ENCODE measurements at places on chromosomes 5 and 9. TPM values are rescaled to one million over a fixed set of nuclear protein-coding genes. Genes with fewer than 3 reads are reported as not detected.

DNA sequence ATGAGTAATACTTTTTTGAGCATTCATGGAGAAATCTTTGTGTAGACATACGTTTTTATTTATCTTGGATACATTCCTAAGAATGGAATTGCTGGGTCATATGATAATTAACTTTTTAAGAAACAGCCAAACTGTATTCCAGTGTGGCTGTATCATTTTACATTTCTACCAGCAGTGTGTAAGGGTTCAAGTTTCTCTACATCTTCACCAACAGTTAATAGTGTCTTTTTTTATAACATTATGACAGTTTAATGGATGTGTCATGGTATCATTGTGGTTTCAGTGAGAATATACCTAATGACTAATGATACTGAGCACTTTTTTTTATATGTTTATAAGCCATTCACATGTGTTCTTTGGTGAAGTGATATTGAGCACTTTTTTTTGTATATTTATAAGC lies 52.4 kb downstream of the NIPBL start:
- no peak overlapping the region for H3K4me3 ChIP-seq
- no peak for DNase-seq

DNA sequence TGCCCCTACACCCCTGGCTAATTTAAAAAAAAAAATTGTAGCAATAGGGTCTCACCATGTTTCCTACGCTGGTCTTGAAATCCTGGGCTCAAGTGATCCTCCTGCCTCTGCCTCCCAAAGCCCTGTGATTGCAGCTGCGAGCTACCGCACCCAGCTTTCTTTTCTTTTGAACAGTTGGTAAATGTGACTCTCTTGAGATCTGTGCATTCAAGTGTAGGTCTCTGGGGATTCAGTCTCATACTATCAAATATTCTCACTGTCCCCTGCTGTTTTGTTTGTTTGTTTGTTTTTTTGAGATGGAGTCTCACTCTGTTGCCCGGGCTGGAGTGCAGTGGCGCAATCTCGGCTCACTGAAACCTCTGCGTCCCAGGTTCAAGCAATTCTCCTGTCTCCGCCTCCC lies 42.3 kb upstream of the CXXC5 start:
- H3K27me3 ChIP-seq, result no peaks in the 10 kb centered on the region
- no peak overlapping the region for H3K27ac ChIP-seq
- no peak for DNase-seq
- H3K4me1 ChIP-seq, result no peaks in the 10 kb centered on the region

DNA sequence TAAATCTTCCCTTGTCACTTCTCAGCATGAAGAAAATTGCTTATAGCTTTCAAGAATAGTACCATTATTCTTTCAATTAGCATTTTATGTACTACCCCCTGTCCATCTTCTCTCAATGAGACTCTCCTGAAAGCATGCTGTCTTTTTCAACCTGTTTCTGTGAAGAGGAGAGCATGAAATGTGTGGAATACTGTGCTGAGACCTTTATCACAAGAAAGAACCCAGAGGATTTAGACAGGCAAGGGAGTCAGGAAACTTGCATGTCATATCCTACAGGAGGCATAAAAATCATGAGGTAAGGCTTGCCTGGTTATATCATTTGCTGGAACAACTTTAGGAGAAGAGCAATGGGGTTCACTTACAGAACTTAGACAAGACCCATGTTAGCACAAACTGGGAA lies 56.7 kb upstream of the LPAR1 start:
- H3K27ac ChIP-seq, result no peak overlapping the region
- no peak for DNase-seq
- no peak overlapping the region for H3K4me3 ChIP-seq
- no peaks in the 10 kb centered on the region for H3K36me3 ChIP-seq

DNA sequence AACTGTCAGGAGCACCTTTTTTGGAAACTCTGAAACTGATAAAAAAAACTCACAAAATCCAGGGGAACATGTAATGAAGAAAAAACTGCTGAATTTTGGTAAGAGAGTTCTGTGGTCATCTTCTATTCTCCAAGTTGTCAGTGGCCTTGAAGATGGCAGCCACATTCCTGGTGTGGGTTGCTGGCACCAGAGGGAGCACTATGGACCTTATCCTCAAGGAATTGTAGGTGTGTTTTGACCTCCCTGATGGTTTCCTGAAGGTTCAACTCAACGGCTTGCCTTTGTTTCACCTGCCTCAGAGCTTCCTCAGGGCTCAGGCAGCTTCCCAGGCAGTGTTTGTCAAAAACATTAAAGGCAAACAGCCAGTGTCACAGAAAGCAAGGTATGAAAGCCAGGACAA lies 2.2 kb upstream of the SLC38A9 start:
- H3K4me3 ChIP-seq, result no peak overlapping the region
- no peak for DNase-seq
- no peaks in the 10 kb centered on the region for H3K36me3 ChIP-seq

DNA sequence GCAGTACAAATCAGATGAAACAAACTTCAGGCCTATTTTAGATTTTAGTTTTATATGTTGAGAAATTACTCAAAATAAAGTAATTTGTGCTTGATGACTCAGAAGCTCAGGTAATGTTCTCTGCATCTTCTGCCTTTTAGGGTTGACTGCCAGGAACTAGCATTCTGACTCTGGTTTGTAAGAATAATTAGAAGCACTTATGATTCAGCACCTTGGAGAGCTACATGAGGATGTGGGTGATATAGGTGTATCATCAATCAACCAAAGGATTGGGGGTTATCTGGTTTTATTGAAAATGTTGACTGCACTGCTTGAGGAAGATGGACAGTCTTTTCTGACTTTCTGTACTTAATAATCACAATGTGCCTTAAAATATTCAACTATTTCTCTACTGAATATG lies 118.7 kb upstream of the SGCD start:
- no peaks in the 10 kb centered on the region for H3K36me3 ChIP-seq
- no peaks in the 10 kb centered on the region for H3K27me3 ChIP-seq
- no peak for DNase-seq
- H3K4me3 ChIP-seq, result no peak overlapping the region

DNA sequence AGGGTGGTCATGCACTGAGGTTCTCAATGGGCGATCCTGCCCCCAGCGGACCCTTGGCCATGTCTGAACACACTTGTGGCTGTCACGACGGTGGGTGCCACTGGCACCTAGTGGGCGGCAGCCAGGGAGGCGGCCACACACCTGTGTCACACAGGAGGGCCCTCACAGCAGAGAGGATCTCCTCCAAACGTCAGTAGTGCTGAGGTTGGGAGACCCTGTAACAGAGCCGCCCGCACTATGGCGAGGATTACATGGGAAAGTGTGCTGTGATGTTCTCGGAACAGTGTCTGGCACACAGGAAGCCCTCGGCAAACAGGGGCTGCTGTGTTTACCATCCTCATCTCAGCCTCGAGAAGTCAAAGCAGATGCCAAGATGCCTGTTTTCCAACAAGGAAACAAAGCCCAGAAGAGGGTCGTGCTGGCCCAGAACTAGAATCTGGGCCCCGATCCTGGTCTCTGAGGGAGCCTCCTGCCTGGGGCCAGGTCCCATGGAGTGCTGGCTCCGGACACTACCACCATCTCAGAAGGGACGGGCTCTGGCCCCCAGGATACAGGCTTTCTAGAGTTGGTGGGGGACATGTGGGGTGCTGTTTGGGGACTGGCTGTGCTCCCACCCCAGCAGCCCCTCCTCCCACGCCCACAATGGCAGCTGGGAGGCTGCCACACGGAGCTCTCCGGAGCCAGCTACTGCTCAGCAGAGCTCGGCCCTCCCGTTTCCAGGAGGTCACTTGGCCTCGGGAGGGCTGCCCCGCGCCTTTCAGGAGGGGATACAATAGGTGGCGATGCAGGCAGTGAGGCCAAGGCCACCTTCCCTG lies 48.2 kb downstream of the DBH start:
- H3K36me3 ChIP-seq, result no peaks in the 10 kb centered on the region
- H3K4me1 ChIP-seq, result no peaks in the 10 kb centered on the region
- peak; percentile 48 for DNase-seq

DNA sequence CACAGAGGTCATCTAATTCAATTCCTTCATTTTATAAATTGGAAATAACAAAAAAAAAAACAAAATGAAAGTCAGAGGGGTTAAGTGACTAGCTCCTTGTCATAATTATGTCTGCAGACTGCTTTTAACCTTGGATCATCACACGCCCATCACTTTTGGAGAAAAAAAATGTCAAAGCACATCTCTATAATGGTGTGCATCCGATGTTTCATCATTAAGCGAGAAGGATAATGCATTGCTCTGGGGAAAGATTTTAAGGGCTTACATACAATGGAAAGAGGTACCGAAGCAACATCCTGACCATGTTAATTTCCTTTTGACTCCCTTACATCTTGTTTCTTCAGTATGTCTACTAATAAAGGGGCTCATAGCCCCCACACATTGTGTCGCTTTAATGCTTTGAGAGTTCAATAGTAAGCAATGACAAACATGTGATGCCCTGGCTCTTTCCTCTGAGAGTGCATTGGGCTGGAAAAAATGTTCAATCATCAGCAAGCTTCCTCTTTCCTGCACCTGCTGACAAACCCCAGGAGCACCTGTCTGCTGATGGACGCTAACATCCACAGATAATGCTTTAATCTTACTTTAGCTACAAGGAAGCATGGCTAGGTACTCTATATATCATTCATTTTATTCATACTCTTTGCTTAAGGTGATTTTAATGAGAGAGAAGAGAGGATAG lies 242.2 kb downstream of the SMARCA2 start:
- H3K4me1 ChIP-seq, result no peaks in the 10 kb centered on the region
- no peaks in the 10 kb centered on the region for H3K27me3 ChIP-seq
- H3K27ac ChIP-seq, result no peak overlapping the region

- no peaks in the 10 kb centered on the region for H3K27me3 ChIP-seq
- no peak for DNase-seq
- H3K36me3 ChIP-seq, result no peaks in the 10 kb centered on the region
These were observed 128.5 kb upstream of the FAM174A start for GRCh38 chr5:100406640-100407039.

DNA sequence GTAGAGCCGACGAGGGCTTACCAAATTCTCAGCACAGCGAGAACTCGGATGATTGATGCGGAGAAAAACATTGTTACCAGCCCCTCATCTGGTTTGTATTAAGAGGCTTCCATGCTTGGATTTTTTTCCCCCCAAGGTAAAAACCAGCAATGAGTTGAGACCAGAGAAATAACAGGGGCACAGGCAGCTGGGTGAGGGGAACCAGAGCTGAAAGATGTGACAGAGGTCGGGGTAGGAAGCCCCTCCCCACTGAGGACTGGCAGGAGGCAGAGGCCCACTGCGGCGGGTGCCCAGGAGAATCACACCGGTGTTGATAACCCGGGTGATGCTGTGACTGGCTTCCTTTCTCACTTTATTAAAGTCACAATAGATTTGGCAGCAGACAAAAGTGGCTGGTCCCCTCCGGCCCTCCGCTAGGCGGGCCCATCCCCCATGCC lies 116.5 kb upstream of the PHYKPL start:
- H3K4me1 ChIP-seq, result no peaks in the 10 kb centered on the region

GRCh38 chr9:4365055-4365454 lies 65.2 kb upstream of the GLIS3 start:
- no peak for DNase-seq
- H3K36me3 ChIP-seq, result no peaks in the 10 kb centered on the region
- H3K4me3 ChIP-seq, result no peak overlapping the region

GRCh38 chr9:71353720-71354119 lies 232.3 kb upstream of the TRPM3 start:
- no peaks in the 10 kb centered on the region for H3K27me3 ChIP-seq
- DNase-seq, result no peak
- no peaks in the 10 kb centered on the region for H3K4me1 ChIP-seq

DNA sequence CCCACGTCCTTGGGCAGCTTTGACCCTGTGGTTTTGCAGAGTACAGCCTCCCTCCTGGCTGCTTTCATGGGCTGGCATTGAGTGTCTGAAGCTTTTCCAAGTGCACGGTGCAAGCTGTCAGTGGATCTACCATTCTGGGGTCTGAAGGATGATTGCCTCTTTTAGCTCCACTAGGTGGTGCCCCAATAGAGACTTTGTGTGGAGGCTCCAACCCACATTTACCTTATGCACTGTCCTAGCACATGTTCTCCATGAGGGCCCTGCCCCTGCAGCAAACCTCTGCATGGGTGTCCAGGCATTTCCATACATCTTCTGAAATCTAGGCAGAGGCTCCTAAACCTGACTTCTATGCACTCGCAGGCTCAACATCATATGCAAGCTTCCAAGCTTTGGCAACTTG lies 644.2 kb upstream of the CDH9 start:
- no peak for DNase-seq
- H3K27me3 ChIP-seq, result no peaks in the 10 kb centered on the region
- H3K4me3 ChIP-seq, result no peak overlapping the region
- H3K4me1 ChIP-seq, result no peaks in the 10 kb centered on the region
- no peak overlapping the region for H3K27ac ChIP-seq

DNA sequence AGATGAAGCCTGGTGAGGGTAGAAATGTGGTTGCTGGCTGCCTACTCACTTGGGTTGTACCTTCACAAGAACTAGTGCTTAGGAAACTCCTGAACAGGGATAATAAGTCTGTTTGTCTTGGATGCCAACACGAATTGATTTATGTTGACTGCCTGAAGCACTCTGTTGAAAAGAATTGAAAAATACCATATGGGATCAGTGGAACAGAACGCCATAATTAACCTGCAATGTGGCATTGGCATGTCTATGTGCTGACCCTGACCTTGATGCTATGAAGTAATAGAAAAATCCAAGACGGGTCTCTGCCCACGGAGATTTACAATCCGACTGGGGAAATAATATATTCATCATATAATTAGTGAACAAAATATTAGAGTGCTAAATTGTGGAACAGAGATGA lies 10.5 kb downstream of the LIX1 start:
- no peaks in the 10 kb centered on the region for H3K36me3 ChIP-seq
- H3K27me3 ChIP-seq, result no peaks in the 10 kb centered on the region
- H3K4me1 ChIP-seq, result no peaks in the 10 kb centered on the region
- no peak overlapping the region for H3K4me3 ChIP-seq
- H3K27ac ChIP-seq, result no peak overlapping the region

DNA sequence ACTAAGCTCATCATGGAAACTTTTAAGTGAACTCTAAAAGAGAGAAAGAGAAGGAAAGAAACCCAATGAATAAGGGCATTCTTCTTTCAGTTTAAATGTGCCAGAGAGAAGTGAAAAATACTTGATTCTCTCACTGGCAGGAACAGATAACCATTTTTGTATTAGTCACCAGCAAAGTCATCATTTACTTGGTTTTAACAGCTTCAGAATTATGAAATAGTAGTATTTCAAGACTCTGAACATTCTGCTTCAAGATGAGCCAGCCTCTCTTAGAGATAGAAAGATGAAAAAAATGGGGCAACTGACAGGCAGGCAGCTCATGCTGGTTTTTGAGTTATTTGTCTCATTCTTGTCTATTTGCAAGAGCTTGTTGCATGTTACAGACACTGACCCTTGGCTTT lies 103.5 kb downstream of the GCNT1 start:
- H3K4me1 ChIP-seq, result no peaks in the 10 kb centered on the region
- no peak overlapping the region for H3K27ac ChIP-seq
- no peaks in the 10 kb centered on the region for H3K36me3 ChIP-seq
- DNase-seq, result no peak
- H3K27me3 ChIP-seq, result no peaks in the 10 kb centered on the region

The PDE6A gene
- total RNA-seq, result not detected

The ADAMTSL2 gene
- total RNA-seq, result 20.9 TPM

The NPR3 gene
- total RNA-seq, result 29.7 TPM

The CCDC192 gene
- total RNA-seq, result not detected

The TAF11L10 gene
- total RNA-seq, result not detected

The PTGDS gene
- 145 TPM for total RNA-seq

The PCDHB6 gene
- total RNA-seq, result 1.9 TPM

The PCDHB13 gene
- 4.2 TPM for total RNA-seq

The BTNL3 gene
- total RNA-seq, result not detected
